ENCODE measurements at places on chromosomes 12 and 14.

DNA sequence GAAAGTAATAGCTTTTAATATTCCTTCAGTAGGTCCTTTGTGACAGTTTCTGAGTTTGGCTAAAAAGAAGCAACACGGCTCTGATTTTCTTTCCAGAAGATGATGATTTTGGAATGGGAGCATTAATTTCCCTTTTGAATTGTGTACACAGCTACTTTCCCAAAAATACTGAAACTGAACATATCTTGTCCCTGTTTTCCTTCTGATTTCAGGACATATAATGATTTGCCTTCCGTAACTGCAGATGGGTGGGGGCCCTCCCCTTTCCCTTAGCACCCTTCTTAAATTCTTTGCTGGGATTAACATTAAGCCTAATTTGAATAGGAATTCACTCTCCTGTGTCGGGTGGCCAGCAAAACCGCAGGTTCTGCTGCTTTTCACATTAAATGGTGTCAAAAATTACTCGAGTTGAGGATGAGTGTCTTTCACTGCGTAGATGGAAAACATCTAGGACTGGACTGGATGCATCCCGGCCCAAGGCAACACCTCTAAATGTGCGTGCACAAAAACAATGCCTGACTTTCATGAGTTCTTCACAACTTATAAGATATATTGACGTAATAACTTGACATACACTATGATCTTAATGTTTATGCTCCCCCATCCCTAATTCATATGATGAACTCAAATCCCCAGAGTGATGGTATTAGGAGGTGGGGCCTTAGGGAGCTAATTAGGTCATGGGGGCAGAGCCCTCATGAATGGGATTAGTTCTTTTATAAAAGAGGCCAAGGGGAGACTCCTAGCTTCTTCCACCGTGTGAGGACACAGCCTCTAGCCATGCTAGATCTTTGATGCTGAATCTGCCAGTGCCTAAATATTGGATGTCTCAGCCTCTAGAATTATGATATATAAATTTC lies 158.1 kb downstream of the AEBP2 start:
- DNase-seq: no peak

GRCh38 chr12:57455374-57456144 lies 452 bp downstream of the INHBE start:
- DNase-seq: no peak

GRCh38 chr14:50344116-50344775 lies 32.1 kb downstream of the DMAC2L start:
- no peak for DNase-seq

- no peak for DNase-seq
These were observed 345.0 kb downstream of the FOXG1 start for GRCh38 chr14:29111554-29111953.

- DNase-seq: no peak
These were observed 32.0 kb downstream of the PSEN1 start for GRCh38 chr14:73168274-73168673.

DNA sequence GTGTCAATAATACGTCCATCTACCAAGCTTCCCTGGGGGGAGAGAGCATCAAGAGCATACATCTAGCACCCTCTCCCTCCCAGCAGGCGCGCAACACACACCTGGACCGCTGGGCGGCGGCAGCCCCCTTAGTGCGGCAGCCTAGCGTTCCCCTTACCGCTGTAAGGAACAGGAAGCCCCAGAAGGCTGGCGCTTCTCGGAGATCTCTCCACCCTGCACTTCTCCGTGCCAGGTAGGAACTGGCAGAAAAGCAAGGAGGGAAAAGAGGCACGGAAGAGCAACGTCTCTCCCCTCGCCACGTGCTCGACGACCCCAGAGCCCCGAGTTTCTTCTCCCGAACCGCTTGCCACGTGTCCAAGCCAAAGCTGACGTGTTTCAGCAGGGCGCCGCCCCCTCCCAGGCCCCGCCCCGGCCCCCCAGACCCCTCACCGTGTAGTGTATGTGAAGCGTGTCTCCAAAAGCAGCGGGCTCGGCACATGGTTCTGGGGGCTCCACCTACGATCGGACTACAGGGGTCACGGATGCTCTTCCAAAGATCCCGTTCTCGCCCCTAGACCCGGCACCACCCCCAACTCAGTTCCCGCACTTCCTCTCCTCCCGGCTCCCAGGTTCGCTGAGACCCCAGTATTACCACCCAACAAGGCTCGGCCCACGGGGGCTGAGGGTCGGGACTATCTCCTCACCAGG lies 532 bp downstream of the FKBP11 start:
- DNase-seq: no peak
